ENCODE measurements at places on chromosomes 6 and 20. TPM values are rescaled to one million over a fixed set of nuclear protein-coding genes. Genes with fewer than 3 reads are reported as not detected.

DNA sequence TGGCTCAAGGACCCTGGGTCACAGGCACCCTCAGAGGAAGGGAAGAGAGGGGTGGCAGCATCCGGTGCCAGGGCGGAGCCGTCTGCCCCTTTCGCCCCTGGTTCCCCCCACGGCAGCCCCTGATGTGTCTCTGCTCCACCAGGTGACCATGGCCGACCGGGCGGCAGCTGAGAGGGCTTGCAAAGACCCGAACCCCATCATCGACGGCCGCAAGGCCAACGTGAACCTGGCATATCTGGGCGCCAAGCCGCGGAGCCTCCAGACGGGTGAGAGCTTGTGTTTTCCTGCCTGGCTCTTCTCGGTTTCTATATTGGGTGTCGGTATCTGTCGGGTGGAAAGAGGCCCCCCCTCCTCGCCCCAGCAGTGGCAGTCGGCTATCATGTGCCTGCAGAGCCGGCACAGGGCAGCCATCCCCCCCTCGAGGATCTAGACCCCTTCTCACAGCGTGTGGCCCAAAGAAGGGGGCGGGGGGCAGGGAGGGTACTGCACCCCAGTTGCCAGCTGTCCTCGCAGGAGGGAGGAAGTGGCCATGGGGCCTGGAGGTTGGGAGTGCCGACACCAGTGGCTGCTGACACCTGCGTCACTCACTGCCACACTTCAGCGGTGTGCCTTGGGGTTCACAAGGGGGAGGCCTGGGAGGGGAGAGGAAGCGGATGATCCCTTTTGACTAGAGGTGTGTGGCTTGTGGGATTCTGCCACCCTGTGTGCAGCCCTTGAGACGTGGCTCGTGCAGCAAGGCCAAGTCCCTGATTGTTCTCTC, 1.5 kb downstream of the RBM38 start:
- DNase-seq = peak; percentile 74

DNA sequence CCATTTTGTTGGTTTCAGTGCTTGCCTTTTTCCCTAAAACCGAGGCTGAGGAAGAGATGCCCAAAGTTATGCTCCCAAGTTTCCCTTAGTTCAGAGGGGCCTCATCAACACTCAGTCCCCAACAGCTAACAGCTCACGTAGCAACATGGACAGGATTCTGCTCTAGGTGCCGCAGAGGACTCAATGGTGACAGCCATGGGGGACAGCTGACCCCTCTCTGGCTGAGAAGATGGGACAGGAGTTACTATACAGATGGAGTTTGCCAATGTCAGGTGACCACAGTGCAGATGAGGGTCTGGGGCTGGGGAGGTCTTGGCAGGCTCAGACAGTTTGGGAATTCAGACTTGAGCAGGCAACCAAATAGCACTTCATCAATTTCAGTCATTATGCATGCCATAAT, 67.3 kb downstream of the NPEPL1 start:
- no peak for DNase-seq

Gene GJA10
- not detected for total RNA-seq

DNA sequence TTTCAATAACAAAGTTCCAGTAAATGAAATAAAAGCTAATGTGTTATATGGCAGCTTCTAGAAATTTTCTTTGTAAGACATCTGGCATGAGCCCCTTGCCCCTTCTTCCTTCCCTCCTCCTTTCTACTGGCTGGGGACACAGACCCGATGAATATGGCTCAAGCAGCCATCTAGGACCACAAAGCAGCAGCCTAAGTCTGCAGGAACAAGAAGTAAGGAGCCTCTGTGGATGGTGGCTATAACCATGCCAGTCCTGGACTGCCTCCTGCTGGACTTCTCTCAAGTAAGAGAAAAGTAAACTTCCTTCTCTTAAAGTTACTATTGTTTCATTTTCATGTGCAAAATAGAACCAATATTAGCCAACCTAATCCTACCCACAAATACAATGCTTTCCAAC, 114.9 kb upstream of the DST start:
- no peak for DNase-seq

Gene SFTA2
- total RNA-seq = not detected

- DNase-seq = no peak
These were observed 59.8 kb downstream of the CCDC170 start for GRCh38 chr6:151553416-151554165.

DNA sequence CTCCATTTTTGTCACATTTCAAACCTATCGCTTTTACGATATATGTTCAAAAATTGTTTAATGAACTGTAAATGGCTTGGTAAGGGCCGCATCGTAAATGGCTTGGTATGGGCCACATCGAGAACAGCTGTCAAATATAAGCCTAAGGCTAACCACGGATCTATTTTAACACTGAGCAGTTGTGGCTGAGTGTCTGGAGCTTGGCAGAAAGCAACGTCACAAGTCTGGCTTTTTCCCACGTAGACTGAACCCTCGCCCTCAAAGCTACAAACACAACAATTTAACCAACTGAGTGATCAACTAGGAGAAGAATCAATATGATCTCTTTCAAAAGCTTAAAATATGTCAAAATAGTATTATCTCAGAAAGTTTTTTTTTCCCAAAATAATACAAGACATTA, 71.4 kb upstream of the PRSS16 start:
- DNase-seq = no peak

DNA sequence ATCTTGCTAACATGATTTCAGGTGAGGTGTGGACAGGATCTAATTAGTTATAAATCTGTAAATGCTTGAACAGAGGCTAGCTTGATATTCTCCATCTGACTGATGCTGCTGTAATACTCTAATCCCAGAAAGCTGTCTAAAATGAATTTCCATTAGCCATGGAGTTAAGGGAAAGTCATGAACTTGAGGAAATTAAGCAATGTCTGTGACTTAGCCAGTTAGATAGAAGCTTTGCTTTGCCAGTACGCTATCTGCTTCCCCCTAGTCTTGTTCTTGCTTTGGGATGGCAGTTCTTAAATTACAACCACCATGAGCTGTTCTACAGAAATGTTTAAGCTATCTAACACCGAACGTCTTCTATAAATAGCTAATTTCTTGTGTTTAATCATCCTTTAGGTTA, 195.7 kb downstream of the PRL start:
- no peak for DNase-seq

DNA sequence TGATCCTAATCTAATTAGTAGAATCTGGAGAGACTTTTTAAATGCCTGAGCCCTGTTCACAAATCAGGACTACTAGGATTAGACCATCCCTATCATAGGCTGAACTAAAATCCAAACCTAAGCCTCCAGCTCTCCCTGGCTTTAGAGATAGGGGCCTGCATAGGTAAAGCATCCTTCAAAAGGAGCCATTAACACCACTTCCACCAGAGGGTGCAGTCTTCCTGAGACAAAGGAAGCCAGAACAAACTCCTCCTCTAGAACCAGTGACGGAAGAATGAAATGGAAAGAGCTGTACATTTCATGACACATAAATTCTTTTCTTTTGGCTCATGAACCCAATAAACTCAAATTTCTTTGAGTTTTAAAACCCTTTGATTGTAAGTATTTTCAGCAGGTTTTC, 291.2 kb upstream of the ADGRB3 start:
- no peak for DNase-seq

DNA sequence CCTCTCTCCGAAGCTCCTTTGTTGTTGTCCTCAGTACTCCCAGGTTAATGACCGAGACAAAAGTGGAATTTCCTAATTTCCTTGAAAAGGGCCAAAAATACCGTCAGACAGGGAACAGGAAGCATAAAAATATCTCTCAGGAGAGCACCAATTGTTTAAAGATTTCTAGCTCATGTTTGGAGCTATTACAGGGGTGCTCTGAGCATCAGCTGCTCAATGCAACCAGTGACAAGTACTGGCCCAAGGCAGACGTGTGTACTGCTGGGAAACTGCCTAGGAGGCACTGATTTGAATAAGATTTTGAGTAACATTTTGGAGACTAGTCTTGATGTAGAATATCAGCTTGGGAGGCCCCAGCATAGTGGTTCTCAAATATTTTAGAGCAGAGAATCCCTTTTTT, 17.3 kb downstream of the LAMA4 start:
- DNase-seq = no peak

DNA sequence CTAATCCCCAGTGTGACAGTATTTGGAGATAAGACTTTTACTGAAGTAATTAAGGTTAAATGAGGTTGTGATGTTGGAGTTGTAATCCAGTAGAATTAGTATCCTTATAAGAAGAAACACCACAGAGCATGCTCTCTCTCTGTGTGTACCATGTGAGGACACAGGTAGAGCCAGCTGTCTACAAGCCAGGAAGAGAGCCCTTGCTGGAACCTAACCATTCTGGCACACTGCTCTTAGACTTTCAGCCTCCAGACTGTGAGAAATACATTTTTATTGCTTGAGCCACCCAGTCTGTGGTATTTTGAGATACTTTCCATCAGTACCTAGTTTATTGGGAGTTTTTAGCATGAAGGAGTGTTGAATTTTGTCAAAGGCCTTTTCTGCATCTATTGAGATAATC, 110.2 kb downstream of the PHF3 start:
- no peak for DNase-seq

Gene ASXL1
- total RNA-seq = 24.5 TPM

DNA sequence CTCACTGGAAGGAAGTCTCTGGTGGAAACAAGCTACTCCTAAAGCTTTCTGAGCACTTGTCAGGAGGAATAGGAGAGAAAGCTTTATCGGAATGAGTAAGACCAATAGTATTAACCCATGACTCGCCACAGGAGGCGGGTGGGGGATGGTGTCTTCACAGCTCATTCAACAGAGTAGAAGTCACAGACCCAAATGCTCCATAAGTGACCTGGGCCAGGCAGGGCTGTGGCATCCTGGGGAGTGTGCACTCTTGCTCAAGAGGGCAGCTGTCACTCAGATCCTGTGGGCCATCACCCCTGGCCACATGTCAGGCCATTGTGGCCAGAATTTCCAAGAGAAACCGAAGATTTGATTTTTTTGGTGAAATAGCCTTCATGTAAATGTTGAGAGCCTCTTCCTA, 116.0 kb downstream of the SYCP2 start:
- DNase-seq = no peak

Gene HLA-DOB
- not detected for total RNA-seq

GRCh38 chr6:3455147-3455568, 1.7 kb downstream of the SLC22A23 start:
- no peak for DNase-seq

DNA sequence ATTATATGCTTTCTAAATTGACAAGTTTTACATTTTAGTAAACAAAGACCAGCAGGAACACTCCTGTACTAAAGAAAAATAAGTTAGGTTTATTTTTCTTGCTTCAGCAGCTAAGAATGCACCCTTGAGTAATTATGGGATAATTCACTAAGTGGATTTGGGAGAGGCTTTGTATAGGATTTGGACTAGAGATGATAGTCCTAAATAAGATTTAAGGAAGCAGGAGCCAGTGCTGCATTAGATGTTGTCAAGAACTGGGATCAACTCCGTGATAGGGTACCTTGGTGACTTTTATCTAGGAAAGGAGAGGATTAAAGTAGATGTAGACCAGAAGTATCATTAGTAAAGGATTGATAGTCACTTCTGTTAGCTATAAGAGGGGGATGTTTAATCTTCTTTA, 4.1 kb upstream of the C6orf141 start:
- DNase-seq = no peak

DNA sequence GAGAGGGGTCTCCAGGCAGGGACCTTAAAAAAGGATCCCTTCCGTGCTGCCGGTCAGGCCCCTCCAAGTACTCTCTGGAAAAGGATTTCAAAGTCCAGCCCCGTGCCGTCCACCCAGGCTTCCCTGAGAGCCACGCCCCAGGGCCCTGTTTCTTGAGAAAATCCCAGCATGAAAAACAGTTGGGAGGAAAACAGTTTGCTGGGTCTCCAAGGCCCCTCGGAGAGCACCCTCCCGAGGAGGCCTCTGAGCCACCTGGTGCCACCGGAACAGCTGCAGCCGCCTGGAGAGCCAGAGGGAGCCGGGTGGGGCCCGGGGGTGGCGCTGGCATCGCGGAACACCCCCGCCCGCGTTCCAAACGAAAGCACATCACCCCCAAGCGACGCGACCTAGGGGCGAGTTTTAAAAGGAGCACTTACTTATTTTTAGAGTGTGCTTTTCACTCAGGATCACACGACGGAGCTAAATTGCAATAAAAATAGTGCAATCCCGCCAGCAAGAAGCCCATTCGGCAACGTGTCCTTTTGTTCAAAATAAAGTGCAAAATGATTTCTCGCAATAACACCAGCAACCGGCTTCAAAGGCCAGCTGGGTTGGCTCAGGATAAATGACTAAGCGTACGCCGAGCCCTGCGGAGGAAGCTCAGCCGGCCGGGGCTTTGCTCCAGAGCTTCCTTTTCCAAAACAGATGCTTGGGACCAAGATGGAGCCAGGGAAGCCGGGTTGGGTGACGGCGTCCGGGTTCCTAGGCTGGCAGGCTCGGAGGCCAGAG, 64.2 kb downstream of the YTHDF1 start:
- peak; percentile 41 for DNase-seq

GRCh38 chr20:37326666-37327065, 19.3 kb upstream of the SRC start:
- DNase-seq = no peak

GRCh38 chr20:17315407-17316231, 88.8 kb downstream of the PCSK2 start:
- DNase-seq = no peak

DNA sequence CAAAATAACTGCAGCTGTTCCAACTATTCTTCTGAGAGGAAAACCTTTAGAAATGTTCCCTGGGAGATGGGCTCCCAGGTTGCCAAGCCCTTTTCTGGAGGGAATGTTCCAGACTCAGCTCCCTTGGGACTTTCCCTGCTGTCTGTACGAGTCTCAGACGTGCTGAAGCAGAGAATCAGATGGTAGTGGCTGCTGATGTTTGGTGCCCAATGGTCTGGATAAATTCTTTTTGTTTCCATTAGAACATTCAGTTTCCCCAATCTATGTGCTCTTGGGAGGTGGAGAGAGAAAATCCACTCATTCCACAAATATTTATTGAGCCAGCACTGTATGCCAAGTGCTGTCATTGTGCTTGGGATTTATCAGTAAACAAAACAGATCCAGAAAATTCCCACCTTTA, 40.0 kb downstream of the SNHG17 start:
- no peak for DNase-seq

- no peak for DNase-seq
These were observed 15.1 kb downstream of the TBC1D32 start for GRCh38 chr6:121319112-121319553.

GRCh38 chr20:17678295-17678694, 3.7 kb downstream of the RRBP1 start:
- DNase-seq = no peak

DNA sequence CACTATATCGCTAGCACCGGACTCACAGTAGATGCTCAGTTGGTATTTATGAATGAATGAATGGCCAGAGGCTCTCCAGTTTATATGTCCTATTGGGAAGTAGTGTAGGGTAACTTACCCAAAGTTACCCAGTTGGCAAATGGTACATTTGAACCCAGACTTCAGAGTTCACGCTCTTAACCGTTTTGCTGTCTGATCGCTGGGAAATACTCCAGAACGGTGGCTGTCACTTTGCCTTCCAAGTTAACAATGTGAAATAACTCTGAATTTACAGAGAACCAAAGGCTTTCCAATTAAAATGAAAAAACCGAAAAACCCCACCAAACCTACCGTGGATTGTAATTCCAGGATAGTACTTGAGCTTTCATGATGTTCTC, 1.6 kb downstream of the VAPB start:
- no peak for DNase-seq

GRCh38 chr20:47921408-47921807, 136.1 kb upstream of the SULF2 start:
- no peak for DNase-seq

Gene KIAA0408
- 3.1 TPM for total RNA-seq

- no peak for DNase-seq
These were observed 57.0 kb downstream of the TNFAIP3 start for GRCh38 chr6:137923866-137924653.

GRCh38 chr6:169508452-169508851, 193.4 kb downstream of the WDR27 start:
- DNase-seq = no peak

Measured in Right ventricle myocardium superior (tissue), 1 donor.